ENCODE measurements at places on chromosomes 16 and 17.

GRCh38 chr16:87442581-87442966, 50.2 kb downstream of the ZCCHC14 start:
- DNase-seq, result no peak

- no peak for DNase-seq
Observed at GRCh38 chr17:8803531-8804420, 4.6 kb upstream of the MFSD6L start.

GRCh38 chr16:77805398-77805797, 17.0 kb downstream of the VAT1L start:
- no peak for DNase-seq

- DNase-seq, result no peak
Observed at GRCh38 chr16:65689726-65690125, 567.9 kb upstream of the CDH11 start.

- DNase-seq, result no peak
Observed at GRCh38 chr17:68314916-68315535, 23.7 kb downstream of the ARSG start.

DNA sequence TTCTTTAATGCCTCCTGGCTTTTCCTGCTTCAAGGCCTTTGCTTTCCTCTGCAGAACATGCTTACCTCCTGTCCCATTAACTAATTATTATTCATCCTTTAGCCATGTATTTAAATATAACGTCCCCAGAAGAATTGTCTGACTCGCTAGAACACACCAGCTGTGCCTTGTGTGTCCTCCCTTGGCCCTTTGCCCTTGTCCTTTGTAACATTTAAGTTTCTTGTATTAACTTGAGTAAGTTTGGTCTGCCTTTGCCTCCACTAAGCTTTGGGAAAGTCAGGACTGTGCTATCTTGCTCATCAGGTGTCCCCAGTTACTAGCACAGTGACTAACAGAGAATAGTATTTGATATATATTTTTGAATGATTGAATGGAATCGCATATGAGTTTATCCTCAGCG, 29.6 kb upstream of the ABCA9 start:
- DNase-seq, result no peak

- no peak for DNase-seq
Observed at GRCh38 chr17:66848496-66848895, 13.6 kb downstream of the CACNG5 start.

DNA sequence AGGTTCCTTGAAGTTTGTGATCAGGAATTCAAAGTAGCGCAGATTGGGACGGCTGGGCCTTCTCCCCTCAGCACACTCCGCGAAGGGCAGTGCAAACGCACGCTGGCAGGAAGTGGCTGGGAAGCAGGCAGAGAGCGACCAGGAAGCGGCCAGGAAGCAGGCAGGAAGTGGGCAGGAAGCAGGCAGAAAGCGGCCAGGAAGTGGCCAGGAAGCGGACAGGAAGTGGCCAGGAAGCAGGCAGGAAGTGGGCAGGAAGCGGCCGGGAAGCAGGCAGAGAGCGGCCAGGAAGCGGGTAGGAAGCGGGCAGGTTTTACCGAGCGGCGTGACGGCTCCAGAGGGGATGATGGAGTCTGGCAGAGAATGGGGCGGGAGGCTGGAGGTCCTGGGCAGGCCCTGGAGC, 3.2 kb downstream of the DPEP1 start:
- no peak for DNase-seq

GRCh38 chr17:55825213-55825612, 74.4 kb downstream of the PCTP start:
- DNase-seq, result no peak

GRCh38 chr17:72515291-72516065, 394.7 kb downstream of the SOX9 start:
- DNase-seq, result no peak

DNA sequence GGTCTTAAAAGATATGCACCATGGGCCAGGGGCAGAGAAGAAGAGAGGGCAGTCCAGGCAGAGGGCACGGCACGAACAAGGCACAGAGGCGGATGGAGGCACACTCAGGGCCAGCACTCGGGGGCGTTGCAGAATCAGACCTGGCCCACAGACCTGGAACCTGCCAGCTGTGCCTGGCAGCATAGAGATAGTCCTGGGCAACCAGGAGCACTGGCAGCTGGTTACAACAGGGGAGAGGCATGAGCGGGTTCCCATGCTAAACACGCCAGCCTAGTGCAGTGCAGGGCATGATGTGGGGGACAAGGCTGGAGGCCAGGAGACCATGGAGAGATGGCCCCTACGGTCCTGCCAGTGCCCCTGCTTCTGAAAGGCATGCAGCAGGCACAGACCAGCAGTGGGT, 56.9 kb upstream of the RBFOX3 start:
- DNase-seq, result no peak

GRCh38 chr16:11610580-11610979, 23.9 kb upstream of the LITAF start:
- no peak for DNase-seq

DNA sequence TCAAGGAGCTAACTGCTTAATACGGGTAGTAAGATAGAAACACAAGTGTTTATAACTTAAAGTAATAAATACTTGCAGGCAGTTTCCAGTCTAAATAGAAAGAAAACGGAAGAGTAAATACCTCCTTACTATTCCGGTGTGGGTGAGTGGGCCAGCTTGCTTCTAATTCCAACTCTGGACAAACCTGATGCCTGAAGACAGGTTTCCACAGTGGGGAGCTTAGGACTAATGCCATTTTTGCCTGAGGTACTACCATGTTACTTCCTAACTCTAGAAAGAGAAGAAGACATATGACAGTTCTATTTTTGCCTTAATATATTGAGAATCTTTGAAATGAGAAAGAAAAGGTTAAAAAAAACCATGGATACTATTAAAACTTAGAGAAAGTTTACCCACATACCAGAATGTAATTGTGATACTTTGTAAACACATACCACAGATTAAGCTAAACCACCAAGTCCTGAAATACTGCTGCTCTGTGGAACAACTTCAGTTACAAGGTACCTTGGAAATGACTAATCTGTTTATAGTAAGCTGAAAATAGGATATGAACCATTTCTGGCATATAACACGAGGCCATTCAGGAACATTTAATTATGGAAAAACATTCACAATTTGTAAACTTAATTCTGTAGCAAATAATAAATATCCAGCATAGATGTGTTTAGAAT, 70.2 kb downstream of the ZZEF1 start:
- no peak for DNase-seq

- no peak for DNase-seq
Observed at GRCh38 chr16:87207965-87208364, 109.2 kb downstream of the C16orf95 start.

DNA sequence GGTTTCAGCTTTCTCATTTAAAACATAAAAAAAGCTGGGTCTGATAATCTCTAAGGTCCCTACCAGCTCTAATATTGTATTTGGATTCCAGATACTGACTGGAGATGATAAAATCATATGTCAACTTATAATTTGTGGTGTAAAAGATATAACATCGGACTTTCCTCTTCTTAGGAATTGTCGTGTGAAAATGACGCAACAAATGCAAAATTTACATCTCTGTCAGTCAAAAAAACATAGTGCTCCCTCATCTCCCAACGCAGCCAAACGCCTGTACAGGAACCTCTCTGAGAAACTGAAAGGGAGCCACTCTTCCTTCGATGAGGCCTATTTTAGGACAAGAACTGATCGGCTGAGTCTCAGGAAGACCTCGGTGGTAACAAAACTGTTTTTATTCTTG, 197.3 kb downstream of the ANKFN1 start:
- no peak for DNase-seq

- DNase-seq, result no peak
Observed at GRCh38 chr16:1414532-1415260, at the start of gene UNKL. TSS of gene UNKL (minus strand) at chr16:1414704. CDS start at chr16:1414691, 13 bp downstream.

- DNase-seq, result no peak
Observed at GRCh38 chr17:43810226-43810715, 22.7 kb downstream of the MPP3 start.

DNA sequence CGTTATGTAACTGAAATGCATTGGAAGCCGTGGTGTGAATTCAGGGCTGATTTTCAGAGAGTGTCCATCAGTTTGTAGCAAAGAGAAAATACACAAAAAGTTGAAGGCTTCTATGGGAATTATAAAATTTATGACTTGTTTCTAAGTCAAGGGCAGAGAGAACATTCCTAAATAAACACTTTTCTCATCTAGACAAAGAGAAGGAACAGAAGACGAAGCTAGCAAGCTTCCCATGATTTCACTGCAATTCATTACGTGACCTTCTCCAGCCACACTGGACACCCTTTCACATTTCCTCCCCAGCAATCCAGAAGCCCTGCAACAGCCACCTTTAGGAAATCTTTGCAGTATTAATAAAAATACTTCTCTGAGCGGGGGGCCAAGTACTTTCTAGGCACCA, 67.8 kb downstream of the TMEM100 start:
- DNase-seq, result no peak

DNA sequence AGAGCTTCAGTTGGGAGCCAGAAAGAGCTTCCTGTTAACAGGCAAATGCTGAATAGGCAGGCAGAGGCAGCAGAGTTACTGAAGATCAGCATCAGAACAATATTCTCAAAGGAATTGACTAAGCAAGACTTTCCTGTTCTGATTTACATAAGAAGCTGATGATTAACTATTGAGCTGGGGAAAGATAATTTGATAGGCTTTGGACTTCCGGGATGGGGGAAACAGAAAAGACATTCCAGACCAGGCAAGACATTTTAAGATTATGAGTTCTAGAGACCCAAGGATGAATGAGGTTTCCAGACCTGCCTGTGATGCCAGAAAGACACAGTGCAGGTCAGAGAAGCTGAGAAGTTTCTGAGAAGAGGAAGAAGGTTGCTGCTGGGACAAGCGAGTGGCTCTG, at the start of gene CES5A:
Gene CES5A, minus strand, starts transcription at position 101 of the 400 bp plus-strand sequence. CDS start 152 bp downstream, outside the sequence.
- no peak for DNase-seq

DNA sequence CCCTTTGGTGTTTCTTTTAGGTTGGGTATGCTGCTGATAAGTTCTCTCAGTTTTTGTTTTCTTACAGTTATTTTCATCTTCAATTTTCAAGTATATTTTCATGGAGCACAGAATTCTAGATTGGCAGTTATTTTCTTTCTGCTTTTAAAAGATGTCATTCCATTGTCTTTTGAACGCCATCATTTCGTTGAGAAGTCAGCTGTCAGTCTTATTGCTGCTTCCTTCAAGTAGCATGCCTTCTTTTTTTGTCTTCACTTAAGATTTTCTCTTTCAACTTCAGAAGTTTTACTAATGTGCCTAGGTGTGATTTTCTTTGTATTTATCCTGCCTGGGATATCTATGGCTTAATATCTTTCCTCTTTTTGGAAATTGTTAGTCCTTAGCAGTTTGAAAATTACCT, 262.2 kb upstream of the PMFBP1 start:
- peak; percentile 4 for DNase-seq

DNA sequence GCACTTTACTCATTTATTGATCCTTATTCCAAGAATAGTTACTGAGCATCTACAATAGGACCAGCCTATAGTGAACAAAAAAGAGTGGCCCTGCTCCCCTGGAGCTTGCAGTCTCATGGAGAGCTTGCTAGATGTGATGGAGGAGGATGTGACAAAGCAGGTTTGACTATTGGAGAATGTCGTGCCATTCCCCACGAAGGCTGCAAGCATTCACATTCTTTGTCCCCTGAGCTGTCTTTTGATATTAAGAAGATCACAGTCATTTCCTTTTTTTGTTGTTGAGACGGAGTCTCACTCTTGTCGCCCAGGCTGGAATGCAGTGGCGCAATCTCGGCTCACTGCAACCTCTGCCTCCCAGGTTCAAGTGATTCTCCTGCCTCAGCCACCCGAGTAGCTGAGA, 115.0 kb upstream of the ADAMTS18 start:
- no peak for DNase-seq

GRCh38 chr16:50381679-50382440, 13.1 kb upstream of the BRD7 start:
- DNase-seq, result no peak

GRCh38 chr16:31876951-31877828, 3.6 kb downstream of the ZNF267 start:
- DNase-seq, result no peak

GRCh38 chr17:78239489-78239931, 8.1 kb downstream of the TMEM235 start:
- no peak for DNase-seq

- DNase-seq, result no peak
Observed at GRCh38 chr17:43092901-43093300, 32.3 kb downstream of the BRCA1 start.

GRCh38 chr16:75495076-75495674, at the start of gene CHST6:
TSS of gene CHST6 (minus strand) at chr16:75495441. CDS start at chr16:75479828, 15,613 bp downstream.
- no peak for DNase-seq

DNA sequence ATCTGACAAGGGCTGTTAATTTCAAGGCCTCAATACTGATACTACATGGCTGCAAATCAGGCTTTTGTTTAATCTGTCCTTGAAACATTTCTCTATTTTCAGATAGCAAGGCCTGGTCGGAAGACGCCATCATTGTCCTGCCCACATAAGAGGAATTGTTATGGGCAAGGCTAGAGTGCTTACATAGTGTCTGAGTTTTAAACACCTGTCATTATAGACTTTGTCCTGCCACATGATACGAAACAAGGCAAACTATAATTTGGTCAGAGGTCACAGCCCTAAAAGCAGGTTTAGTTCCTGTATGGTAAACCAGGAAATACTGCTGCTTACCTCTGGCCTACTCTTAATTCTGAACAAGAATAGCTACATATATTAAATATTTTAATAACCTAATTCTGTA, 104.4 kb downstream of the SSH2 start:
- no peak for DNase-seq

GRCh38 chr17:81247339-81247990, 8.3 kb downstream of the NDUFAF8 start:
- DNase-seq, result no peak

DNA sequence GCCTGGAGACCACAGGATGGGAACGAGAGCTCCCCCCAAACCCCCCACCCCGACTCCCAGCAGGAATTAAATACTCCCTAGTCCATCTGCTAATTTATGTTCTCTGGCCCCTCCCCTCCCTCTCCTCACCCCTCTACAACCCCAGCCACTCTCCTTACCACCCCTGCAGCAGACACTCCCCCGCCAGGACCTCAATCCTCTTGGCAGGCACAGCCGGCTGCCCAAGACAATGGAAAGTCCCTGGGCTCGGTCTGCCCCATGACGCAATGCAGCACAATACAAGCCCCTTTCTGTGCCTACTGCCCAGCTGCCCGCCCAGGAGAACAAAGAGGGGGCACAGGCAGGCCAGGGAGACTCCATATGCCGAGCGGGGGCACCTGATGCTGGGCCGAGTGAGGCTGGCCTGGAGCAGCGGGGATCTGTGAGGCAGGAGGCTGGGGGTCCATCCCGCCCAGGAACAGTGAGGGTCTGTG, 30.3 kb upstream of the CDC42EP4 start:
- no peak for DNase-seq

- DNase-seq, result no peak
Observed at GRCh38 chr17:19663097-19663496, 14.5 kb downstream of the ALDH3A2 start.

- no peak for DNase-seq
Observed at GRCh38 chr16:27096375-27096774, 29.6 kb downstream of the C16orf82 start.

GRCh38 chr17:6648181-6648580, 3.2 kb downstream of the MED31 start:
- DNase-seq, result no peak

All from brain pericyte (primary cell).